Suppressor macrophage treated with lipopolysaccharide for 1 hour (primary cell): ENCODE measurements at places on chromosomes 2 and 18.

DNA sequence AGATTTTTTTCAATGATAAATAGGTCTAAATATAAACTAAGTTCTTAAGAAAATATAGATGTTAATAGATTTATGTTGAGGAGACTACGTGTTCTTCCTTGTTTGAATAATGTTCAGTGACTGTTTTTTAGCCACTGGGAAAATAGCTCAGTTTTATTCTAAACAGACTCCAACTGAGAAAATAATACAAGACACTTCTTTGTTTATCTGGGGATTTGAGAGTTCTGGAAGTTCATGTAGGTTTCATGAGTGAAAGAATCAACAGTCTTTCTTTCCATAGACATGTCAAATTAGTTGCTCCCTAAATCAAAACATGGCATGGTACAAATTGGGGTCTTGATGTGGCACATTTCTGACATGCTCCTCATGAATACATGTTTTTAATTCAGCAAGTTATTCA, 177.7 kb downstream of the MREG start:
- DNase-seq, result no peak

GRCh38 chr2:70534183-70534836, 19.3 kb downstream of the TGFA start:
- no peak for DNase-seq

DNA sequence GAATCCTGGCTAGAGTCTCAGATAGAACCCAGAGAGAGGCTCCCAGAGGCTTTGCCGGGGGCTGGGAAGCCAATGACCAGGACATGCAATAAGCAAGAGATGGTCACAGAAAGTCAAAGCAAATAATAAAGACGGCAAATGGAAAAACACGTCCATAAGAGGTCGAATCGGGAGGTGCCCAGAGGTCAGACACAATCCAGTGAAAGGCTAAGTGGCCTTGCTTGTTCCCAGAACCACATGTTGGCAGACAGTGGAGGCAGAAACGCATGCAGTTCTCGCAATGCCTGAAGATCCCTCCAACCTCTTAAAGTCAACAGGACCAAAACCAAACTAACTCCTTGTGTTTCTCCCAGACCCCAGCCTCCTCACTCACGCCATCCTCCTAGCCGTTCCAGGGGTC, 3.0 kb downstream of the CYB5A start:
- DNase-seq, result no peak

DNA sequence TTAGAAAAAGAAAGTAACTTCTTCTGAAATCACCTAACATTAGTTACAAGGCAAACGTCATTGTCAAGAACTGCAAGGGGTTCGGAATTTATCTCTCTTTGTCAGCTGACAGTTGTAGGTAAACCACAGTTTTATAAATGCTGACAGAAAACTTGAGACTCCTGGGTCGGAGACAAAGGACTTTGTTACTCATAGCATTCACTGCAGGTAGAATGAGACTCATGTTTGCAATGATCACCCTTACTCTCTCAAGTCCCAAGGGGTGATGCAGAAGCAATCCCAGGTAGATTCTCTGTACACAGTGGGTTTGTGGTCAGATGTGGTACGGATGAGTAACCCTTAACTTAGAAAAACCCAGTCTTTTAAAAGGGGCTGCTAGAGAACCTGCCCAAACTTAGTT, 757.8 kb downstream of the TRIB2 start:
- no peak for DNase-seq

- no peak for DNase-seq
These were observed 54.4 kb downstream of the DOK6 start for GRCh38 chr18:69455125-69455524.

DNA sequence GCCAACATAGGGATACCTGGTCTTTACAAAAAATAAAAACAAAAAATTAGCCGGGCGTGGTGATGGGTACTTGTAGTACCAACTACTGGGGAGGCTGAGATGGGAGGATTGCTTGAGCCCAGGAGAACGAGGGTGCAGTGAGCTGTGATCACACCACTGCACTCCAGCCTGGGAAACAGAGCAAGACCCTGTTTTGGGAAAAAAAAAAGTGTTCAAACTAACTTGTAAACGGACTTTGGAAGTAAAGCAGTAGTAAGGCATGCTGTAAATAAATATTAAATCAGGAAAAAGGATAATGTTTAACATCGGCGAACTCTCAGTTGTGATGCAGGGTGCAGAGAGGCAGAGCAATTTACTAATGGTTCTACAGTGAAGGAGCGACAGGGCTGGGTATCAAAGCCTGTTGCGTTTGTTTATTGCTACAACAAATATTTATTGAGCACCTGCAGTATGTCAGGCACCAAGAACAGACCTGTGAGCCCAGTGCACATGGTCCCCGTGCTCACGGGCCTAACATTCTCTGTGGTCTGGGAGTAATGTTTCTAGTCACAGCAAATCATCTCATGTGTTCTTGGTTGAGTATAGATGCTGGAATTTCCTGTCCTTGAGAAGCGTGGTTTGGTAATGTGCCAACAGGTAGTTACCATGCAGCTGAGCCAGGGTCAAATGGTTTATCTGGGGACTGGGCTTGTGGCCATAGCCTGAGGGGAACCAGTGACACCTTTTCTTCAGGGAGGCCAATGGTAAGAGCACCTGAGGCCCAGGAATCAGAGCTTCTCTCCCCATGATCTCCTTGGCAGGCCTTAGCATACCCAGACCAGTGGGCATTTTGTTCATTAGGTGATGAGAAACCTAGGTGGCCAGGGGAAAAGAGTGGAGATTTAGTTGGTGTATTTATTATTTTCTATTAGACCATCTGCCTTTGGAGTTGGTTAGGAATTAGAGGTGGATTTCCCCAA, 27.9 kb upstream of the GREB1 start:
- DNase-seq, result no peak
